ENCODE measurements at places on chromosomes 2 and 18.

DNA sequence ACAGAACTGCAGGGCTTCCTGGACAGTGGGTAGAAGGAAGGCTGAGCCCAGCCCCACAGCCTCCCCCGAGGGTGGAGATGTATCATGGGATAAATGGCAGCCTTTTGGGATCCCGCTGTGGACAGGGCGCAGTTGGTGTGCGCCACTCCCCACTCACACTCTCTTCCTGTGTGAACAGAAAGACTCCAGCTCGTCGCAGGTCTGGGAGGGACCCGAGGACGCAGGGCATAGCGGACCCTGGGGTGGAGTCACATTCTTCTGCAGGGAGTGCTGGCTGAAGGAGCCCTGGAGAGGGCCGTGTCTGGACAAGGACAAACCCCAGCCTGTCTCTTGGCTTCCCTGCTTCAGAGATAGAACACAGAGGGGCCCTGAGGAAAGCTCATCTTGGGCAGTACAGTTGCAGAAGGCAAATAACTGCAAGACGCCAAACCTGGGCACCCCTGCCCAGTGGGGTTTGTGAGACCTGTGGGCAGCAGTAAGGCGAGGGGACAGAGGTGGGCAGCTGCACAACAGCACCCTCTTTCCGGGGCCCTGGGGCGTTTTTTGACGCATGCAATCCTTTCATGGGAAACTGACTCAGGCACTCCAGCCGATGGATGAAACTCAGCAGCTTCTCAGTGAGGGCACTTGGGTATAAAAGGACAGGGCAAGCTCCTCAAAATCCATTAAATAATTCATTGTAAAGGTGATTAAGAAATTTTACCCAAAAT, 101.9 kb downstream of the USP40 start:
- no peak for DNase-seq

DNA sequence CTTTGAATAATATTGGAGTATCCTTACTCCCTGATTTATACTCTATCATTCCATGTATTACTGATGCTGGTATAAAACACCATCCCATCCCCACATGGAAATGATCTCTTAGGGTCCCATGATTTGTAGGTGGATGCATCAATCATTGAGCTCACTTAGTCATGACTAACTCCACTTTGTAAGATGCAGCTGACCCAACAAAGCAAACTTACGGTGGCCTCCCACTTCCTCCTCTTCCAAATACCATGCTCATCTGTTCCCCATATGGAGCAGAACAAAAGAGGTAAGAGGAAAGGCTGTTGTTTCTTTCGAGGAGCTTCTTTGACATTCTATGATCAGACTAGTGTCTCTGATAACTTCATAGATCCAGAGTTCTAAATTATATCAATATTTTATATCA, 640.2 kb upstream of the SLC39A10 start:
- no peak for DNase-seq

GRCh38 chr2:197442857-197443256, 8.0 kb upstream of the SF3B1 start:
- DNase-seq: no peak

- no peak for DNase-seq
Observed at GRCh38 chr2:173130496-173131465, 55.1 kb downstream of the MAP3K20 start.

GRCh38 chr18:12958478-12958877, 10.7 kb downstream of the SEH1L start:
- no peak for DNase-seq

Data from stimulated activated naive CD8-positive, alpha-beta T cell treated with anti-CD3 and anti-CD28 coated beads, Interleukin-15, amount 100 ng/mL, for 72 hours (primary cell).